ENCODE measurements at places on chromosomes 4 and X. TPM values are rescaled to one million over a fixed set of nuclear protein-coding genes. Genes with fewer than 3 reads are reported as not detected.

SMIM20 gene
- 38.2 TPM for total RNA-seq

PJA1 gene
- 11.7 TPM for total RNA-seq

- DNase-seq, result no peak
Measured at GRCh38 chr4:169934794-169935429, 91.3 kb downstream of the MFAP3L start.

DNA sequence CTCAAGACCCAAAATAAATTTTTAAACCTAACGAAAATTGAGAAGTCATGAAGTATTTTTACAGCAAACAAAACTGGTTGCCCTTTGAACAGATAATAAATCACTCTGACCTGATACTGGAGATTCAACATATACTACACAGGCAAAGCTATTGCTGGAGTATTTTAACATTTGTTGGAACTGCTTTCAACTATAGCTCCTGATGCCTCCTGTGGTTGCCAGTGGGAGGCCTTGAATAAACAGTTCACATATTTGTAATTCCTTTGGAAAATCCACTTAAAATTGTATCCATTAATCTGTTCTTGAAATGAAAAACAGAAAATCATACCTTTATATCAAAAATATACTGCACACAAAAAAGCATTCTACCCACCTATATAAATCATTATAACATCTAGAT is 605.1 kb downstream of the KCTD8 start:
- no peak for DNase-seq

- DNase-seq, result no peak
Measured at GRCh38 chr4:51895158-51895557, 52.2 kb downstream of the DCUN1D4 start.

DNA sequence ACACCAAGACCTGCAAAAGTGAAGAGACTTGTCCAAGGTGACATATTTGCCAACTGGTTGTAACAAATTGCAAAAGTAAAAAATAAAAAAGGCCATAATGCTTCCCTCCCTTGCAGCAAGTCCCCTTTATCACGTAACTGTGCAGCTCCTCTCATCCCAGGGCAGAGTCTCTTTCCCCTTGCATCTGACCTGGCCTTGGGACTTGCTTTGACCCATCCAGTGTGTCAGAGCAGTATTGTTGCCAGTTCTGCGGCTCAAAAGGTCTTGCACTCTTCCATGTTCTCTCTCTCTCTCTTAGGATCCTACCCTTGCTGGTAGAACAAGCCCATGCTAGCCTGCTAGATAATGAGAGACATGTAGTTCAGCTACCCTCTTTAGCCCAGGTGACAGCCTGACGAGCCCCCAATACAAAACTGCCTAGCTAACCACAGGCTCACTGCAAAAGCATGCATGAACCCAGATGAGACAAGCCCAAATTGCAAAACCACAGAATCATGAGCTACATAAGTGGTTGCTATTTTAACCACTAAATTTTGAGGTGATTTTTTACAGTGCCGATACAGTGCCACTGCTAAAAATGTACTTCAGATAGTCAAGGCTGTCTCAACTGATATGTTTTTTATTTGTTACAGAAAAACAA is 289.5 kb upstream of the PPARGC1A start:
- no peak for DNase-seq

DNA sequence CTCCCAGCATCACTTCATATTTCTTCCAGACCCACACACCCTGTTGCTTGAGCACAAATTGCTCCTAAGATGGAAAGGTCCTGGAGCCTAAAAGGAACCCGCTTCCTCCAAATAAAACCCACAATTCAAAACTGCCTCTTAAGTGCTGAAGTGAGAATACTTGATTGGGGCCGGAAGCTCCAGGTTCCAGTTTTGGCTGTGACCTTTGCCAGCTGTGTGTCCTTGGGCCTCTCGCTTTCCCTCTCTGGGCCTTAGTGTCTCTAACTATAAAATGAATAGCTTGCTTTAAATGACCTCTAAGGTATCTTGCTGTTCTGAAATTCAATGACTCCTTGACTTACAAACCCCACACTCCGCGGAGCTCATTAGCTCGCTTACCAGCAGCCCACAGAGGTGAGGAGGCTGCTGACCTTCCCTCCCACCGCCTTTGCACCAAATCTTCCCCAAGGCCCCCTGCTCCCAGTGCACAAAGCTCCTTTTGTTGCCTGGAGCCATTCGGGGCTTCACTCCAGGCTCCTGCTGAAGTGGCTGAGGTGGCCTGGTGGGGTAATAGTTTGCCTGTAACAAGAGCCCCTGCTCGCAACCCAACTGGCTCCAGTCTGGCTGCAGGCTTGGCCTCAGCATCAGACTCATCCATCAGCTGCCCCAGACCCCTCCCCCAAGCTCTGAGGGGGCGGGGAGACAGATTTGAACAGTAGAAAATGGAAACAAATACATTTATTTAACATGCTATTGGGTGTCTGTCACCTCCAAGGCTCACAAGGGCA is 21.8 kb downstream of the STARD8 start:
- DNase-seq, result no peak

- no peak for DNase-seq
Measured at GRCh38 chr4:100098011-100098545, 92.2 kb downstream of the DDIT4L start.

- DNase-seq, result no peak
Measured at GRCh38 chrX:151365579-151365978, 31.4 kb upstream of the VMA21 start.

DNA sequence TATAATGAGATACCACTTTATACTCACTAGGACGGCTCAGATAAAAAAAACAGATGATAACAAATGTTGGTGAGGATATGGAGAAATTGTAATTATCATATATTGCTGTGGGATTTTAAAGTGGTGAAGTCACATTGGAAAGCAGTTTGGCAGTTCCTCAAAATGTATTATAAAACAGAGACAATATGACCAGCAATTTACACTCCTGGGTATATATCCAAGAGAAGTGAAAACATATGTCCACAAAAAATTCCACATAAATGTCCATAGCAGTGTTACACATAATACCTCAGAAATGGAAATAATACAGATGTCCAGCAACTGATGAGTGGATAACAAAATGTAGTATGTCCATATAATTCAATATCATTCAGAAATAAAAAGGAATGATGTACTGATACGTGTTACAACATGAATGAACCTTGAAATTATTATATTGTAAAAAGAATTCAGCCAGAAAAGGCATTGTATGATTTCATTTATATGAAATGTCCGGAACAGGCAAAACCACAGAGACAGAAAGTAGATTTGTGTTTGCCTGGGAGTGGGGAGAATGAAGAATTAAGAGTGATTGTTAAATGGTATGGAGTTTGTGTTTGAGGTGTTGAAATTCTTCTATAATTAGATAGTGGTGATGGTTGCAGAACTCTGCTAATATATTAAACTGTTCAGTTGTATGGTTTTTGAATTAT is 220.9 kb downstream of the SLC7A11 start:
- no peak for DNase-seq

GRCh38 chr4:20354120-20354519 is 102.4 kb downstream of the SLIT2 start:
- DNase-seq, result no peak

Measured in left ventricle myocardium superior (tissue), 1 donor.